RPMI7951 (cell line): ENCODE measurements at places on chromosomes 16 and 17. TPM values are rescaled to one million over a fixed set of nuclear protein-coding genes. Genes with fewer than 3 reads are reported as not detected.

DNA sequence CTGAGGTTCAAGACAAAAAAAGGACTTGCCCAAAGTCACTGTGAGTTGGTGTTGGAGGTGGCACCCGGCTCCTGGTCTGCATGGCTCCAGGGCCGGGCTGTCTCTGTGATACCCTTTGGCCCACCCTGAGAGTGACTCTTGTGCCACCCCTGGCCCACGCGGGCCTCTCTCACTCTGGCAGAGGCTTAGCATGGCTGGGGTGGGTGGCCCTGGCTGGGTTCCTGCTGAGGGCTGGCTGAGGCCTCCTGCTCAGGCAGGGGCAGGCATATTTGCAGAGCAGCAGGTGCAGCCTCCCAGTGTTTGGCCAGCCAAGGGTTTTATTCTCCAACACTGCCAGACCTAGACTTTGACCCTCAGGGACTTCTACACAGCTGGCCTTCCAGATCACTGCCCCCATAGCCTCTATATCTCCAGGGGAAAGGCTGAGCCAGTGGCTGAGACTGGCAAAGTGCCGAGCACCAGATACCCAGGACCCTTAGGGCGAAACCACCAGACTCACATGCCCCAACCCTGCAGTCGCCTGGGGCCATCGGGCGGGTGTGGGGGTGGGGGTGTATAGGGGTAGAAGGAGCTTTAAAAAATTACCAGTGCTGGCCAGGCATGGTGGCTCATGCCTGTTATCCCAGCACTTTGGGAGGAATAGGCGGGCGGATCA is 21.5 kb upstream of the ADGRG1 start:
- no peak for DNase-seq

GRCh38 chr16:20042848-20043247 is 30.8 kb downstream of the GPR139 start:
- DNase-seq = peak; percentile 59

- no peak for DNase-seq
Measured at GRCh38 chr16:8489580-8489979, 100.7 kb downstream of the TMEM114 start.

DNA sequence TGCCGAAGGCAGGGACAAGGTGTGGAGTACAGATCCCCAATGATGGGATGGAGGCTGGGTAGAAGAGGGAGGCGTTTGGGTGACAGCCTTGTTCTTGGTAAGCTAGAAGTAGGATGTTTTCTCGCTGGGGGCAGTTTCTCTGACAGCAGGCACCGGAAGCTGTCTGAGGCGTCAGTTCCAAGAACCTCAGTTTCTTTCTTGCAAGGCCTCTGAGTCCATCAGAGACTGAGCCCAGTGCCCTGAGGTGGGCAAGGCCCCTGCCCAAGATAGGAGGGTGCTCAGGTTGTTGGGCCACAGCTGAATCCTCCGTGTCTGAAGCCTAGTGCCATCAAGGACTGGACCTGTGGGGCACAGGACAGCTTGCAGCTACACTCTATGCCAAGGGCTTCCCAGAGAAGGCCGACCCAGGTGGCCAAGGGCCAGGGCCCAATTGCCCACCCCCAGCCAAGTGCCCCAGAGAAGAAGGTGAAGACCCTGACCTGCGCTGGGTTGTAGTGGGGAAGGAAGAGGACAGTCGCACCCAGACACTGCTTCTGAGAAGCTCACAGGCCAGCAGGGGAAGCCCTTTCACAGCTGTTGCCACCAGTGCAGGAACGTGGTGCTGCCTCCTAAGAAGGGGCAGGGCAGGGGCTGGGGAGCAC is 13.1 kb downstream of the CYB5D2 start:
- DNase-seq = no peak

DNA sequence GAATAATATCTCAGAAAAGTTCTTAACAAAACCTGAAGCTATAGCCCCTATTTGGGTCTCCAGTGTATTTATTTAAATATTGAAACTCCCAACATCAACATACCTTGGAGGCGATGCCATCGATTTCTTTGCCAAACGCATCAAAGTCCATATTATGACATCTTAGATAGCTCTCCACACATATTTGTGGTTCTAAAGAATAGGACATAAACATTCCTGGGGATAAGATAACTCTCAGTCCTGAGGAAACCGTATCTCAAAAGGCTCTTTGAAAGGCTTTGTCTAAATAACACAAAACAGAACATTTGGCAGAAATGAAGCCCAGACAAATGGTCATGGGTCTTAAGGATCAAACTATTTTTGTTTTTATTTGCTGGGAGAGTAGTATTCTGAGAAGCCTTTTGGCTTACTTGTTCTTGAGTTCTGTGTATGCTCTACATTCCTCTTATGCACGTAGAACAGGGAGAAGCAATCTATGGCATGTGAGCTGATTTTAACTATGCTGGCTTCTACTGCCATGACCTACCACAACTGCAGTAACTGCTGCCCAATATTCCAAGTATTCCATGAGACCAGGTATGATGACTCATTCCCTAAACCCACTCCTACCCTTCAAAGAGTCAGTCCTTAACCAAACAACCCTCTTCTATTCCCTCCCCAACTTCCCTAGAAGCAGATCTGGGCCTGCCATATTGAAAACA is 279.0 kb upstream of the ZFHX3 start:
- no peak for DNase-seq

DNA sequence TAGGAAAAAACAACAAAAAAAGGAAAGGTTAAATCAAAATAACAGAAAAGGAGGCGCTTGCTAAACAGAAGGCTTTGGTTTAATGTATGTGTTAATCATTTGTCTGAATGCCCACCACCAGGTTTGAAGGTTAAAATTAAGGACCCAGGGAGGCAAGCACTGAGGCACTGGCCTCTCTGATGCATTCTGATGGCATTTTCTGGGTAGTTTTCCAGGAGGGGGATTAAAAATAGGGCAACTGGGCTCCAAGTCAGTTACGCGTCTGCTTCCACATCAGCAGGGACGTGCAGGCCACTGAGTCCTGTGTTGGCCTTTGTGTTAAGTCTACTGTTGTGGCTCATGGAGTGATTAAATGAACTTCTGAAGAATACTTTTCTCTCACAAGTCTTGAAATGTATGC is 26.9 kb downstream of the MARF1 start:
- DNase-seq = no peak

DNA sequence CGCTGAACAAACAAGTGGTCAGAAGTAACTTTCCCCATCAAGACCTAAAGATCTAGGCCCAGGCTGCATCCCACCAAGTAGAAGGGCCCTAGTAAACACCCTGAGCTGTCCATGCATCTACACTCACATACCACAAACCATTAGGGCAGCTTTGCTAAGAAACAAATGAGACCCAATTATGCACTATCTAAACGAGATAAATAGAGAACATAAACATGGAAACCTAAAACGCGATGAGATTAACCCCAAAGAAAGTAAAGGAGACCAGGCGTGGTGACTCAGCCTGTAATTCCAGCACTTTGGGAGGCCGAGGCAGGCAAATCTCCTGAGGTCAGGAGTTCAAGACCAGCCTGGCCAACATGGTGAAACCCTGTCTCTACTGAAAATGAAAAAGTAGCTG is 5.8 kb downstream of the TXNDC11 start:
- DNase-seq = no peak

DNA sequence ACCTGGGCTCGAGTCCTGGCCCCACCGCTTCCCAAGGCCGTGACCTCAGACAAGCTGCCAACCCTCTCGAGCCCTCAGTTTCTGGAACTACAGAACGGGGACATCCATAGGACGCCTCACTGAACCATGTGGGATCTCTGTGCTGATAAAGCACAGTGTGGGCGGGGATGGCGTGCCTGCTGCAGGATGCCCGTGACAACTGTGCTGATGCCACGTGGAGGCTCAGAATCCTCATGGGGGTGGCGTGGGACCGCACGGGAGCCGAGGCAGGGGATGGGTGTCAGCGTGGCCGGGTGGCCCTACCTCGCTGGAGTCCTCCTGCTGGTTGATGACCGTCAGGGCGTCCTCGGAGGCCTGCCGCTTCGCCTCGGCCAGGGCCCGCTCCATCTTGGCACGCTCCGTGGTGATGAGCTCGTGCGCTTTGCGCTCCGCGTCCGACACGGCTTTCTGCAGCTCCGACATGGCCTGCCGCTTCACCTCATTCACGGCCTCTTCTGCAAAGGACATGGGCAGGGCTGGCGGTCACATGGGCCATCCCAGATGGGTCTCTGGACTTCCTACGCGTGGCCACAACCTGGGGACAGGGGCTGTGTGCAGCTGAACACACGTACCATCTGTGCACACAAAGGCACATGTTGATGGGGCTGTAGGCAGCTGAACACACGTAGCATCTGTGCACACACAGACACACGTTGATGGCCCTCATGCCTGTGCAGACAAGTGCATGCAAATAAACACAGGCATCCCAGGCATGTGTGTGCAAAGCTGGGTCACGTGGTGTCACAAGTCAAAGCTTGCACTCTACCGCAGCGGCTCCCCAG is 12.7 kb upstream of the PABPN1L start:
- DNase-seq = no peak

- no peak for DNase-seq
Measured at GRCh38 chr17:337866-338265, 14.7 kb downstream of the RPH3AL start.

The NF1 gene
- total RNA-seq = 23.8 and 30.2 TPM in 2 replicates

The DNAI2 gene
- not detected in 2 replicates for total RNA-seq

The SMTNL2 gene
- not detected in 2 replicates for total RNA-seq

The TSNAXIP1 gene
- total RNA-seq = 0.49 TPM in 1 of 2 replicates, not detected in the other
